ENCODE measurements at places on chromosomes 12 and 14.

DNA sequence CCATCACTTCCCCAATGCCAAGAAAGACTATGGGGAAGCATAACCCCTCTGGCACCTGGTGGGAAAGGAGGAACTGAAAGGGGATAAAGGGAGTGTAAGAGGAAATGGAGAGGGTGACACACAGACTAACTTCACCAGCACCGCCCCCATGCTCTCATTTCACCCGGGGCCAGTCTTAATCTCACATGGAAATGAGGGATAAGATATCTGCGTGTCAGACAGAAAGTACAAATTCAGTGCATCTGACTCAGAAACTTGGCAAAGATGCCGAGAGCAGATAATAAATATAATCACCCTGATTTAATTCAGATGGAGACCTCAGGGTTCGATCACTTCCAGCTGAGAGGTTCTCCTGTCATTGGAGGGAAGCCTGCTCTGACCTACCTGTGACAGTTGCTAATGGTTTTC, 191.6 kb downstream of the DUSP6 start:
- DNase-seq = no peak

DNA sequence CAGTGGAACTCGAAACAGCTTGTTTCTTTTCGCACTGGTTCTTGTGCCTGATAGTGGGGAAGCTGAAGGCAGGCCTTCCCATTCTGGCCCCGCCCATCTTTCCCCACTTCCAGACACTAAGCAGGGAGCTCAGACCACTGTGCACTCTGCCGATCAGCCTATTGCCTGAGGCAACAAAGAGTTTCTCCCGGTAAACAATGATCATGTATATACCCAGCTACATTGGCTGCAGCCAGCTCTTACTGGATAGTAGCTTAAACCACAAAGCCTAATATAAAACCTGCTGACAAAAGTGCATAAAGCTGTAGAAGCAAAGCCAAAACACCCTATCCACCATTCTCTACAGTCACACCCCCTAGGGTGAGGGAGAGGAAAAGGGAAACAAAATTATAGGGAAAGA, 24.7 kb upstream of the GLIPR1 start:
- no peak for DNase-seq

GRCh38 chr12:100151769-100152168, 9.1 kb upstream of the BLTP3B start:
- DNase-seq = no peak

GRCh38 chr12:42504049-42504448, 85.5 kb downstream of the PRICKLE1 start:
- DNase-seq = no peak

- no peak for DNase-seq
Observed at GRCh38 chr12:95411466-95411865, 62.5 kb upstream of the METAP2 start.

GRCh38 chr12:1546931-1547640, 47.3 kb downstream of the FBXL14 start:
- no peak for DNase-seq

DNA sequence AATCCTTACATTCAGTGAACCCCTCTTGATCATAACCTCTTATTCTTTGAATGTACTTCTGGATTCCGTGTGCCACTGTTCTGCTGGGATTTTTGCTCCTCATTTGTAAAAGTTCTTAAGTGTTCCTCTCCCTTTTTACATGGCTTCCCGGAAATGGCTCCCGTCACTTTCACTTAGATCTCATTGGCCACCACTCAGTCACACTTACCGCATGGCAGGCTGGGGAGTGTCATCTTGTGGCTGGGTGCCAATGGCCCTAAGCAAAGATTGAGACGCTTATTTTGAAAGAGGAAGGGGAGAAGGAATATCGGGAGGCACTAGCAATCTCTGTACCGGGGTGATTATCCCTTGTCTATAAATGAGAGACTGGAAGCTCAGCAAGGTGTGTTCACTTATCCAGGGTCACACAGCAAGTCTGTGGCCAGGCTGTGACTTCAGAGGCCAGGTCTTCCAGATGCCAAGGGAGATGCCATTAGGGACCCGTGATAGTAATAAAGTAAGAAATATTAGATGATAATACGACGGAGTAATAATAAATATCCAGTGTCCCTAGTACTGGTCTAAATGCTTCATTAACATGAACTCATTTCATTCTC, 68.8 kb downstream of the RNFT2 start:
- no peak for DNase-seq

GRCh38 chr14:34063042-34063441, 112.2 kb upstream of the EGLN3 start:
- no peak for DNase-seq

GRCh38 chr12:70754330-70754741, 117.1 kb upstream of the PTPRB start:
- no peak for DNase-seq

DNA sequence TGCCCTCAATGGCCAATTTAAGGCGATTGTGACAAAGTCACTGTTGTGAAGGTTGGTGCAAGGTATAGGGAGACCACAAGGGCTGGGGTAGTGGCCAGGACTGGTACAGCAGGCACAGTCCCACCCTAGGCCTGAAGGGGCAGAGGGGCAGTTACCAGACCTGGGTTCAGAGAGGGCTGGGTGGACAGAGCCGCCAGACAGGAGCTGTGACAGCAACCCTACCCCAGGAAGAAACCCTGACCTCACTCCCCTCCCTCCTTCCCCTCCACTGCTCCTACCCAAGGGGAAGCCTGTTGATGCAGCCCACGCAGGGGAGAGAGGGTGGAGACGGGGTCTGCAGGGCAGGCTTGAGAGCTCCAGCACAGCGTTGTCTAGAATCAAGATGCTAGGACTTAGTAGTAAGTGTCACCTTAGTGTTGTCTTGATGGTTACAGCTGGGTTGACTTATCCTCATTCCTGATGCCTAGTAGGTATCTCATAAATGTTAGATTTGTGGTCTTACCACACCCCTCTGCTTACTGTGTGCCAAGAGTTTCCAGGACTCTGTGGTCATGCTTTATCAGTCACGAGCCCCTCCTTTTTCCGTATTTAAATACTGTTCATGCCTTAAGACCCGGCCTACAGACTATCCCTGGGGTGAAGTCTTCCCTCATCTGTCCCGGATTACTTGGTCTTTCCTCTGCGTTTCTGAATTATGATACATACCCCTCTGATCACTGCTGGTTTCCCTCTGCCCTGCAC, 14.4 kb downstream of the EML1 start:
- DNase-seq = no peak

DNA sequence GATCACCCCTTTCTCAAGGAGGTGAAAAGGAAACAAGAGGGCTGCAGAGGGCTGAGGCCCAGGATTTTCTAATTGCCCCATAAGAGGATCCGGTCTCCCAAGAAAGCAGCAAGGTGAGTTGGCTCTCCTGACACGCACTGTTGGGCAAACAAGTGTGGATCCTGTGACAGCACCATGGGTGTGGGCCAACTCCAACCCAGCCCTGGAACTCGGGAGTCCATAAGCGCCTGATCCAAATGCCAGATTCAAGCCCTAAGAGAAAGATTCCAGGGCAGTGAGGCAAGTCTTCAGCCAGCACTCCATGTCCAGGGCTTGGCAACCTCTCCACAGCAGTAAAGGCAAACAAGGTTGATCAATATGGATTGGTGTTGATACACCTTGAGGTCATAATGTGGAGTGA, 33.1 kb downstream of the KCNA5 start:
- DNase-seq = no peak

- no peak for DNase-seq
Observed at GRCh38 chr14:101624536-101624935, 63.2 kb downstream of the DIO3 start.

GRCh38 chr12:75662511-75663159, 151.2 kb upstream of the KRR1 start:
- no peak for DNase-seq

DNA sequence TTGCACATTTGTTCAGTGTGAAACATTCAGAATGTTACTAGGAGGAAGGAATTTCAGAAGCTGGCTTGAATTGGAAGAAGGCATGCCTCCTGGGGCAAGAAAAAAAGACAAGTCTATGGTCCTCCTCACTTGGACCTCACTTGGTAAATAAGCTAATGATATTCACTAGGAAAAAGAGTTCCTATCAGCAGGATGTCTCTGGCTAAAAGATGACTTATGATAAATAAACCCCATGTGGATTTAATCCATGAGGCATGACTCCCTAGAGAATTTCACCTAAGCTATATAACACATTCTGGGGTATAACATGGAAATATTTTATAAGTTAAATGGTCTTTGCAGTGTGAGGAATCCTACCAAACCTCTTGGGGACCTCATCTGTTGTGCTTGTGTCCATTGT, 199.9 kb downstream of the LRIG3 start:
- DNase-seq = no peak

- DNase-seq = no peak
Observed at GRCh38 chr14:101926620-101927019, 37.8 kb upstream of the DYNC1H1 start.

Data from activated T-cell treated with anti-CD3 and anti-CD28 coated beads for 1 hour (primary cell).